ENCODE measurements at places on chromosomes 1 and 21. TPM values are rescaled to one million over a fixed set of nuclear protein-coding genes. Genes with fewer than 3 reads are reported as not detected.

GRCh38 chr1:160377585-160378206, 10.8 kb downstream of the NHLH1 start:
- peak; percentile 74 for DNase-seq

CCDC28B gene
- total RNA-seq, result 10.8 TPM

- DNase-seq, result no peak
These were observed 1093.1 kb downstream of the MRPL39 start for GRCh38 chr21:24514081-24514733.

DNA sequence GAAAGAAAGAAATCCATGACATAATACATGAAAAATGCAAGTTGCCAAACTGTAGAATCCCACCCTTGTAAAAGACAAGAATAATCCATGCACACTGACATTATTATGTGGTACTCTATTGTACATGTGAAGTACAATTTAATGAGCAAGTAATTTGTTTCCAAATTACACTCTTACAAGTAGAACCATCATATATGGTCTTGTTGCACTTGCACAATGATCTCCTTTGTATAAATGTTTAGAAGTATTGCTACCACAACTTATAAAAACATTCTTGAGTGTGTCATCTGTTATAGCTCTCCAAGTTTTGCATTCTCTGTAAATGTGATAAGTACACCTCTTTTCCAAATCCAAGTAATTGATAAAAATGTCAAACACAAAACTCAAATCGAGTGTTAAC, 29.1 kb upstream of the ZNF281 start:
- DNase-seq, result no peak

DNA sequence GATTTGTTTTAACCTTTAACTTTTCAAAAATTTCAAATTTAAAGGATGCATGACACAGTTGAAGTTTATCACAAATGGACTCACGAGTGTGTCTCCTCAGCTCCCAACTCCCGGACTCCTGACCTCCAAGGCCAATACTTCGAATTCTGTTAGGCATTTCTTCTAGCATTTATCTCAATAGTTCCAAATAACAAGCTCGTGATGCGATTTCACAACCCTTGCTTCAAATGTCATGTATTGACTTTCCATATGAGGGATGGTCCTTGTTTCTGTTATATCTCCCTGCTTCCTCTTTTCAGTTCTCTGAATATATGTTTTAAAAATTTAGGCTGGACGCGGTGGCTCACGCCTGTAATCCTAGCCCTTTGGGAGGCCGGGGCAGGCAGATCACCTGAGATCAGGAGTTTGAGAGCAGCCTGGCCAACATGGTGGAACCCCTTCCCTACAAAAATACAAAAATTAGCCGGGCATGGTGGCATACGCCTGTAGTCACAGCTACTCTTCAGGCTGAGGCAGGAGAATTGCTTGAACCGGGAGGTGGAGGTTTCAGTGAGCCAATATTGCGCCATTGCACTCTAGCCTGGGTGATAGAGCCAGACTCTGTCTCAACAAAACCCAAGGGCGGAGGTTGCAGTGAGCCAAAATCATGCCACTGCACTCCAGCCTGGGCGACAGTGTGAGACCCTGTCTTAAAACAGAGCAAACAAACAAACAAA, 52.0 kb upstream of the TINAGL1 start:
- no peak for DNase-seq

TNNT2 gene
- 156 TPM for total RNA-seq

DNA sequence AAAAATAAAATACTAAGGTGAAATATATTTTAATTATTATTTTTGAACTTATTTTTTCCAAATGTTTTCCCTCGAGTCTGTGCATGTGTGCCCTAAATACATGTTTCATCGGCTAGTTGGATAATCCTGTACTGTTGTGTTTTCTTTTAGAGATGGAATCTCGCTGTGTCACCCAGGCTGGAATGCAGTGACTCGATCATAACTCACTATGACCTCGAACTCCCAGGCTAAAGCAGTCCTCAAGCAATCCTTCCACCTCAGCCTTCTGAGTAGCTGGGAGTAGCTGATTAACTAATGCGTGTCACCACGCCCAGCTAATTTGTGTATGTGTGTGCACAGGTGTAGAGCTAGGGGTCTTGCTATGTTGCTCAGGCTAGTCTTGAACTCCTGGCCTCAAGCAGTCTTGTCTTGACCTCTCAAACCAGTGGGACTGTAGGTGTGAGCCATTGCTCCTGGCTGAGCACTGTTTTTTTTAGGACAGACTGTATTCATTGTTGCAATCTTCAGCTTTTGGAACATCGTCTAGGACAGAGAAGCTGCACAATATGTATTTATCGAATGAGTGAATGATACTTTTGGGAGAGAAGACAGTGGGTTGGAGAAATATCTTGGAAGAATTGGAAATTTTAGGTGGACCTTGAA, 4.8 kb upstream of the TMCO1 start:
- DNase-seq, result peak; percentile 91

DNA sequence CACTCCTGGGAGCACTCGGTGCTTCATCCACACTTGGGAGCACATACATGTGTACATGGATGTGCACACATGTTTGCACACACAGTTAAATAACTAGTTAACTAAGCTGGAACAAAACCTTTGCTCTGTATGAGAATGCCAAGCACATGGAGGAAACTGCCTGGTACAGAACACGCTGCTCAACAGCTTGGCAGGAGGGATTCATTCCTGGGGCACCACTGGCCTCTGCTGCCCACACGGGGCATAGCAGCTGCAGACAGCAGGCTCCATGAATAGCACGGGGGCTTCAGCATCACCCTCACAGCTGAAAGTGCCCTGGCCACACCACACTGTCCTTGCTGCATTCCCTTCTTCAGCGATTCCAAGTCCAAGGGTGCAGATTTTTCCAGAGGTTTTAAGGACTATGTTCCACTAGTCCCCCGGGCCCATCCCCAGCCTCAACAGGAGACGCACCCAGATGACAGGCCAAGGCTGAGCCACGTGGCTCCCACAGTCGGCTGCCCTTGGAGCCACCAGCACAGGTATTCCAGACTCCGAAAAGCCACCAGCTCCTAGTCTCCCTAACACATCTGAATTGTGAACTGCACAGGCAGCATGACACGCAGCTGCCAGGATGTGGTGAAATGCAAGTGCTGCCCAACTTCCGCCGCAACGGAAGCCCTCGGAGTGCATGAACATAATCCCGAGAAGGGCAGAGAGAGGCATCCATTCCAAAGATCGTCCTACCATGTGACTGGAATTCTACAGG, 16.9 kb downstream of the NPHP4 start:
- peak; percentile 50 for DNase-seq

GRCh38 chr1:208988811-208989222, 594.7 kb upstream of the CAMK1G start:
- DNase-seq, result peak; percentile 64

DNA sequence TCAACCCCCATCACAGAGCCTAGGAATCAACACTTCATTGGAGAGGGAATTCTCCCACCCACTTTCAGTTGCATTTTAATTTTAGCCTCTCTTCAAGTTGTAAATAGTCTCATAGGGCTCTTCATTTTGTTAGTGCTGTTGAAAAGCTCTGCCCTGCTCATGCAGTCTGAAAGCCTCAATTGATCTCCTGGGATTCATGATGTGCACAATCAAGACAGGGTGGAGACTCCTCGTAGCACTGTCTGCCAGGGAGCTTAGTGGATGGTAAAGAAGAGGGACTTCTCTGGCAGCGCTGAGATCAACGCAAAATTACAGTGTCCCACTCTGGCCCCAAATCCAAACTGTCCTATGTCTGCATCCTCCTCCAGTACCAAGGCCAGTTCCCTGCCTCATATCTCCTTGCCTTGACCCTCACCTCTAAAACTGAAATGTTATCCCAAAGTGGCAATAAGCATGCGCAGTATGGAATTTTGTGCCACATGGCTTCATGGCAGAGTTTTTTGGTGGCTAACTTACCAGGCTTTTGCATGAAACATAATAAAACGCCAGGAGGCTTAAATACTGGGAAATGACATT, 282.2 kb downstream of the CACNA1E start:
- no peak for DNase-seq

DNA sequence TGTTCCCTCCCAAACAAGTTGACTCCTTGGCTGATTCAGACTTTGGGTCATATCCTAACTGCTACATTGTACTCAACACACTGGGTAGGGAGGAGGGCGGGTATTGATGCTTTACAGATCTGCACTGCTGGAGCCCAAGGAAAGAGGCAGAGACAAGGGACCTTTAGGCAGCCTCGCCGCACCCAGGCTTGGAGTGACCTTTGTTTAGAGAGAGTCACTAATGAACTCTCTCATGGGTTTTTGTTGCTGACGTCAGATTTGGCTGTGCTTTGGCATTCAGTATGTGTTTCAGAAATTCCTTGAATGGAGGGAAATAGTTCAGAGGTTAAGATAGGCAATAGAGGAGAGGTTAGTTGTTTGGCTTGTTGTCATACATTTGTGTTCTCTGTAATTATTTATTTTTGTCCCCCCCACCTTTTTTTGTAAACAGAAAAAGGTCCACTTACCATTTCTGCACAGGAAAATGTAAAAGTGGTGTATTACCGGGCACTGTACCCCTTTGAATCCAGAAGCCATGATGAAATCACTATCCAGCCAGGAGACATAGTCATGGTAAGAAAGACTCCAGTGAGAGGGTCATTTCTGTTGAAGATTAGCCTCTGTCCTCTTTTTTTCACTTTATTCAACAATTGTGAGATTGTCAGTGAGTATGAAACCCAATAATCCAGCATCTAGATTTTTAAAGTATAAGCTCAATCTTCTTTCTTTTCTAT, 116.1 kb downstream of the ATP5PO start:
- DNase-seq, result no peak

ATP1A1 gene
- total RNA-seq, result 83.9 TPM

- no peak for DNase-seq
These were observed 28.4 kb upstream of the KIAA0040 start for GRCh38 chr1:175220853-175221556.

DNA sequence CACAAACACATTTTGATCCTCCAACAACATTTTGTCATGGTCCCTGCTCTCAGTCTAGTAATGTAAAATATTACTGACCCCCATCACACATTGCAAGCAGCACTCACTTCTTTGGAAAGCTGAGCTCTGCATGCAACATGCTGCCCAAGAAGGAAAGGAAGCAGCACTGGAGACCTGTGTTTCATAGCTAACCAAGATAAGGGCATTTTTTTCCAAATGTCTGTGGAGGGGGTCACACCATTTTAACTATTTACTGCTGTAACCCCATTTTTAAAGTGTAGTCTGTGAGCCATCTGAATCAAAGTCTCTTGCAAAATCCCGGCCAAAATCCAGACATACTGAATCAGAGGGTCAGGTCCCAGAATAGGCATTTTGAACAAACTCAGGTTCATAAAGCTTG, 4.5 kb upstream of the RASSF5 start:
- no peak for DNase-seq

- no peak for DNase-seq
These were observed 48.7 kb upstream of the ZC3H11B start for GRCh38 chr1:219661464-219662092.

- no peak for DNase-seq
These were observed 52.9 kb downstream of the NCF2 start for GRCh38 chr1:183537405-183537804.

DNA sequence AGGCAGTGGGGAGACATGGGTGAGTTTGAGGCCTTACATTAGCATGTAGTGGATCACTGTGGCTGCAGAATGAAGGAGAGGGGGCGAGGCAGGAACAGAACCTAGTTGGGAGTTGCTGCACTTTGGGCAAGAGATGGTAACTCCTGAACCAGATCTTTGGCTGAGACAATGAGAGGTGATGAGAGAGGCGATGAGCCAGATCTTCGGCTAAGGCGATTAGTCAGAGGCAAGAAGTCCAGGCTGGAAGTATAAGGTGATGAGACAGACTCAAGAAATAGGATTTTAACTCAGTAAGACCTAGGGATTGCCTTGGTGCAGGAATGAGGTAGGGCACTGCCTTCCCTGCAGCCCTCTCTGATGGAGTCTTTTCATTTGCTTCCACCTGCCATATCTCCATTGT, 9.1 kb upstream of the ARTN start:
- no peak for DNase-seq

TOMM20 gene
- 113 TPM for total RNA-seq

FAM72A gene
- 6.2 TPM for total RNA-seq

FHAD1 gene
- total RNA-seq, result not detected

ARHGAP30 gene
- not detected for total RNA-seq

C1orf141 gene
- total RNA-seq, result not detected

DNA sequence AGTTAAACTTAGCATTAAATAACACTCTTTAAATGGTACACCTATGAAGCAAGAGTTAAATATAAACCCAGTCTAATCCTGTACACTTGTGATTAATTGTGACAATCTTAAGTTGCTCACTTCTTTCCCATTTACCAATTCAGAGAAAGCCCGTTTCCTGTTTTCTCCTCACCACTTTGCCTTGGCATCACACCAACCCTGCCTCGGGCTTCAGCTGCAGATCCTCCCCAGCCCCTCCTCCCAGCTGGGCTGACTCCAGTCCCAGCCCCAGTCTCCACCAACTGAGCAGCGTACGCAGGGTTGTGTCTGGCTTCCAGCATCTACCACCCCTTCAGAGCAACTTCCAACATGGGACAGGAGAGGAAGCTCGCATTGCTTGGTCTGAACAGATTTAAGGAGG, 4.1 kb downstream of the PYCR2 start:
- no peak for DNase-seq

IFI44L gene
- total RNA-seq, result 14.7 TPM

DNA sequence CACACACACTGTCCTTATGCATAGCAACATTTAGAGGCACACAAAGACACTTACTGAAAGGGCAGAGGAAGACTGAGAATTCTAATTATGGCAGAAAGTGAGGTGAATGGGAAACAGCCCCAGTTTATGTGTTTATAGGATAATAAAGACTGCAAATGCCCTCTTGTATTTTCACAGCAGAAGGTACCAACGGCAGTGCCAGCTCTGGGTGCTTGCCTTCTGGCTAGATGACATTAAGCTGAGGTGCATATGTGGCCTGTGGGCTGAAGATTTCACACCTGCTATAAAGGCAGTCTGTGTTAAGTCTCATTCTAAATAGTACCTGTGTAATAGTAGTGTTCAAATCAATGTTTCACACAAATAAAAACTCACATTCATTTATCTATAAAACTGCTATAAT, 347.2 kb upstream of the ZRANB2 start:
- no peak for DNase-seq

KIRREL1 gene
- 78.8 TPM for total RNA-seq

DNA sequence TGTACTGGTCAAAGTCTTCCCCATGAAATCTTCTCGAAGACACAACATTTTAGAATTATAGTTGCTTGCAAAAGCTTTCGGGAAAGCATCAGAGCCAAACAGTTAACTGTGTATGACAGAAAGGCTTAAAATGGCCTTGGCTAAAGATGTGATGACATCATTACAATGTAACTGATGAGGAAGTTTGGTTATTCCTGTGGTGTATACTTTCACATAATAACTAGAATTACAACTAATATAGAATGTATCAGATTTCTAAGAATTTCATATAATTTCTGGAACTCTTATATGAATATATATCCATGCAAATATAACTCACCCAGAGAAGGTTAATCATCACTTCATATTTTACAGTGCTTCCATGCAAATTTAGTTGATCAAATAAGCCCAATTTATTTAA, 8.4 kb downstream of the TP73 start:
- no peak for DNase-seq
